T-cell (primary cell): ENCODE measurements at places on chromosomes 11 and 22. TPM values are rescaled to one million over a fixed set of nuclear protein-coding genes. Genes with fewer than 3 reads are reported as not detected.

PISD gene
- total RNA-seq, result 35.0 TPM

C11orf87 gene
- not detected for total RNA-seq

APOC3 gene
- 3.7 TPM for total RNA-seq

TEX54 gene
- total RNA-seq, result not detected

P2RX6 gene
- 1.0 TPM for total RNA-seq

IFITM10 gene
- total RNA-seq, result 2.0 TPM

BBOX1 gene
- not detected for total RNA-seq

LIPT2 gene
- 16.1 TPM for total RNA-seq

LARGE1 gene
- 2.6 TPM for total RNA-seq

SLC22A6 gene
- total RNA-seq, result not detected

PRDM11 gene
- total RNA-seq, result 8.7 TPM

MOV10L1 gene
- not detected for total RNA-seq

RRAS2 gene
- total RNA-seq, result 18.5 TPM
